Left ventricle myocardium superior (tissue), 1 donor: ENCODE measurements at places on chromosomes 5 and 9. TPM values are rescaled to one million over a fixed set of nuclear protein-coding genes. Genes with fewer than 3 reads are reported as not detected.

DNA sequence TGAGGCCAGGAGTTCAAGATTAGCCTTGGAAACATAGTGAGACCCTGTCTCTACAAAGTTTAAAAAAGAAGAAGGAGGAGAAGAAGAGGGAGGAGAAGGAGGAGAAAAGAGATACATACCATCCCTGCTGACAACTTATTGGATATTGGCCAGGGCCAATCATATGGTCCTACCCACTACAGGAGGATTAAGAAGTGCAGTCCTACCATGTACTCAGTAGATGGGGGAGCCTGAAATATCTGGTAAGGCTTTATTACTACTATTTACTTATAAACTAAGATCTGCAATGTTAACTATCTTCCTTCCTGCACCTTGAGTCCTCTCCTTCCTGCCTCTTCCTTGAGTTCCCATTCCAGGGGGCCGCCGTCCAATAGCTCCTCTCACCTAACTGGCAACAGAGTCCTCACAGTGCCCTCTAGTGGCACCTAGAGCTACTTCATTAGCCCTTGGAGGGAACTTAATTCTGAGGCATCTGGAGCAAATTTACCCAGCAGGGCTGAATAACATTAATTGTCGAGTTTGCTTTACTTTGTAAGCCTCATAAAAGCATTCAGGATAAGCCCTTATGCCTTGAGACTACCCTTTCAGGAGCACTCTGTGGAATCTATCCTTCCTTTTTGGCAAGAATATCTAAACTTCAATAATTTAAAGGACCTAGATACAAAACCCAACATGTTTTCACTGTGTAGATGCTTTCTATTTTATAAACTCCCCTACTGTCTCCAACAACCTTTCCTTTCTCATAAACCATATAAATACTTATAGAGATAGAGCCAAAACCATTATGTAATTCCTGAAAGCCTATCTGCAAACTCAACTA is 39.1 kb upstream of the RANBP6 start:
- DNase-seq, result peak; percentile 59

DNA sequence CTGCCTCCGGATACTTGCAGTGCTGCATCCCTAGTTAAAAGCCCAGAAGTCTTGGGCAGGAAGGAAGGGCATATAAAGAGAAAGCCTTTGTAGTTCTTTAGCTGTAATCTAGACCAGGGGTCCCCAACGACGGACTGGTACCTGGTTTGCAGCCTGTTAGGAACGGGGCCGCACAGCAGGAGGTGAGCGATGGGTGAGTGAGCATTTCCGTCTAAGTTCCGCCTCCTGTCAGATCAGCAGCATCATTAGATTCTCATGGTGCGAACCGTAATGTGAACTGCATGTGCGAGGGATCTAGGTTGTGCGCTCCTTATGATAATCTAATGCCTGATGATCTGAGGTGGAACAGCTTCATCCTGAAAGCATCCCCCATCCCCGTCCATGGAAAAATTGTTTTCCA is 1.6 kb upstream of the SMIM15 start:
- no peak for DNase-seq

- no peak for DNase-seq
These were observed 39.0 kb downstream of the ESM1 start for GRCh38 chr5:54946306-54946819.

DNA sequence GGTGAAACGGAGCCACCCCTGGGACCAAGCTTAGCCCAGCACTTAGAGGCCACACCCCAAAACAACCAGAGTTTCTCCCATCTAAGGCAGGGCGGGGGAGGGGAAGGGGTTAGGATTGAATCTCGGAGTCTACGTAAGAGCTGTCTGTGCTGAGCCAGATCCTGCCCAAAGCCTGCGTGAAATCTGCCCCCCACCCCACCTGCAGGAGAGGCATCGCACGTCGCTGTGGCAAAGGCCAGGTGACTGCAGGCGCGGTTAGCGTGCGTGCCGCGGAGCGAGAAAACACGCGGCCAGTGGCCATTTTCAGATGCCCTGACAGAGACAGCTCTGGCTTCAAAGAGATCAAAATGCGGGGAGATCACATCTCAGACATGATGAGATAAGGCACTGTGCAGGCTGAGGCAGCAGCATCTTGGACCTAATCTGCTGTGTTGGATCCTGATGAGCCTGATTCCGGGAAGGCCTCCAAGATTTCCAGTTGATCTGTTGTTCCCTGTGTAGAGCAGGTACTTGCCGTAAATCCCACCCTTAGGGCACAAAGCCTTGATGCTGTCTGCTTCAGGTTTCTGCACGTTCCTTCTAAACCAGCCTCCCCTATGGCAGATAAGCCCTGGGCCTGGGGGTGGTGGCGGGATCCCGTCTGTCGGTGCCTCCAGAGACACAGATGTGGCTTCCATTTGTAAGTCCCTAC is 2.5 kb upstream of the QSOX2 start:
- peak; percentile 18 for DNase-seq

DNA sequence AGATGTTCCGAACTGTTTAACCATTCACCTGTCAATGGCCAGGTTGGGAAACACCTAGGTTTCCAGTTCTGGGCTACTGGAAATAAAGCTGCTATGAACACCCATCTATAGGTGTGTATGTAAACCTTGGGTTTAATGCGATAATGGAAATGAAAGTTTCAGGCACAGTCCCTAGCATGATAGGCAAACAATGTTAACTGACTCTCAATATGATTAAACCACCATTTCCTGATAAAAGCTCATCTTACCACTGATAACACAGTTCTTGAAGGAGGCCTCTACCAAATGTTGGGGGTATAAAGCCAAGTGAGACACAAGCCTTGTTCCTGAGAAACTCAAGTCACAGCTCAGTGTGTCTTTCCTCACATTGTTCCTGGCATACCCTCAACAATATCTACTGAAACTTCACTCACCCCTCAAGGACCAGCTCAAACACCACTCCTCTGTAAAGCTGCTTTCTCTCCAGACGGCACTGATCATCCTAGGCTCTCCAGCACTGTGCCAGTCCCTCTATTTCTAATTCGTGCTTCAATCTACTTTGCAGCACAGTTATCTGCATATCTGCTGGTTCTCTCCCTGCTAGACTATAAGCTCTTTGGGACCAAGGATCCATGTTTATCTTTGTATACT is 15.8 kb downstream of the RAB14 start:
- DNase-seq, result no peak

GRCh38 chr9:78692871-78693270 is 395.9 kb downstream of the PSAT1 start:
- no peak for DNase-seq

Gene PDZD2
- total RNA-seq, result 80.1 TPM

Gene MSX2
- 1.9 TPM for total RNA-seq
